ENCODE measurements at places on chromosomes 12 and 14.

DNA sequence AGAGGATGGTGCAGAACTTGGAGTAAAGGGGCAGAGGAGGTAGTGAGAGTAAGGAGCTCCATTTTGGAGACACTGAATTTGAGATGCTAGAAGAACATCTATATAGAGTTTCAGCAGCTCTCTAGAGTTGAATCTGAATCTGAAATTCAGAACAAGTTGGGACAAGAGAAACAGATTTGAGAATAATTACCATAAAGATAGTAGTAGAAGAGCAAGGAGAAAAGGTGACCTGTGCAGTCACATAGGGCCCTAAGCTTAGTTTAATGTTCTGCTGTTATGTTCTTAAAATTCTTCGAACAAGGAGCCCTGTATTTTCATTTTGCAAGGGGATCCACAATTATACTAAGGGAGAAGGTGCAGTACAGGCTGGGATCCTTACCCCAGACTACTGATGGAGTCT, 7.4 kb downstream of the REM2 start:
- DNase-seq = no peak

DNA sequence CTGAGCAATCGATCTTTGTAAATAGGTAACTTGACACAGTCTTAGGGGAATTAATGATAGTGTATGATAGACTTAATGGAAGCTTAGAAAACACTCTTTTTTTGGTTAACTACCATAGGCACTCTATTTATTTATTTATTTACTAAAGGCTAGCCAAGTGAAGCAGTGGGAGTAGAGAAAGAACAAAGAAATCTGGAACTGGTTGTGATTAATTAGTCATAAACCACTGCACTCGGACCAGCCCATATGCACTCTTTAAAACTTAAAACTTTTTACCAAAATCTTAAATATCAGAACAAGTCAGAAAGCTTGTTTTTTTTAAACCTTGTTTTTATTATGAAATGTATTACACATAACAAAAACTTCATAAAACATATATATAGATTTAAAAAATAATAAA, 49.5 kb upstream of the SRP54 start:
- DNase-seq = no peak

DNA sequence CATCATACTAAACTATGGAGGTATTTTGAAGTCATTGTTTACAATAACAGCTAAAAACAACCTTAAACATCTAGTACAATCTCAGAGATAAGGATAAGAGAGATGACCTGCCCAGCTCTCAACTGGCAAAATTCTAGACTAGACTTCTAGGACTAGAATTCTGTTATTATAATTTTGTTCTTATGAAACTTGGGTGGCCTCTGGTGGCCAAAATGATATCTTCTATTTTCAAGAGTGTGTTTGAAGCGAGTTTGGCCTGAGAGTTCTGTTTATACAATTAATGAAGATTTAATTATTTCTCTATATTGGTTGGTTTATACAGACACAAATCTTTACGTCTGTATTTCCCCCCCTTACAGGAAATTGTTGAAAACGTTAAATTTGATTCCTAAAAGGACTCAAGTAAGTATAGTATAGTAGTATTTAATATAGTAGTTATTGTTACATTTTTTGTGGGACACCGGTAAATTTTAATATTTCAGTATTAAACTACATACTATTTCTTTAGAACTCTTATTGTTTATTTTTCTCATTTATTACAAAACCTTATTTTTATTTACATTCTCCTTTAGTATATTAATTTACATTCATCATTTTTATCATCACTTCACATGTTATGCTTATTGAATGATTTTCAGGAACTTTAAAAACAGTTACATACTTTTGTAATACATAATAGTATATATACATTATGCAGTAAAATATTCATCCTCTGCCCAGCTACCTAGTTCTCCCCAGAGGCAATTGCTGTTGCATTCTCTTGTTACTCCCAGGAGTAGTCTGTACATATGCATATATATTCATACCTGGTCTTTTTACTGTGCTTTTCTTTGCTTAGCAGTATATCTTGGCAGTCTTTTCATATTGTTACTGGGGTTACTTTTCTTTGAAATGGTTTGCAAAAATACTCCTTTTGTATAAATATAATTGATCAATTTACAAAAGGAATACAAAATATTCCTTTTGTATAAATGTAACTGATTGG, 6.6 kb downstream of the PPHLN1 start:
- DNase-seq = peak; percentile 35

- no peak for DNase-seq
Observed at GRCh38 chr12:41485203-41485602, 297.1 kb downstream of the PDZRN4 start.

DNA sequence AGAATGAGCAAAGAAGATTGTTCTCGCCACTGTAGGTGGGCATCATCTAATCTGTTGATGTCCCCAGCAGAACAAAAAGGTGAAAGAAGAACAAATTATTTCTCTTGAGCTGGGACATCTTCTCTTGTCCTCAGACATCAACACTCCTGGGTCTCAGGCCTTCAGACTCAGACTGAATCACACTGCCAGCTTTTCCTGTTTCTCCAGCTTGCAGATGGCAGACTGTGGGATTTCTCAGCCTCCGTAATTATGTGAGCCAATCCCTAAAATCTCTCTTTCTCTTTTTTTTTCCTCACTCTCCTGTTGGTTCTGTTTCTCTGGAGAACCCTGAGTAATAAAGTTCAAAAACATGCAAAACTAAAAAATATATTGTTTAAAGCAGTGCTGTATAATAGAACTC, 3.7 kb upstream of the TMPRSS12 start:
- DNase-seq = no peak
